ENCODE measurements at places on chromosomes 2 and 18.

DNA sequence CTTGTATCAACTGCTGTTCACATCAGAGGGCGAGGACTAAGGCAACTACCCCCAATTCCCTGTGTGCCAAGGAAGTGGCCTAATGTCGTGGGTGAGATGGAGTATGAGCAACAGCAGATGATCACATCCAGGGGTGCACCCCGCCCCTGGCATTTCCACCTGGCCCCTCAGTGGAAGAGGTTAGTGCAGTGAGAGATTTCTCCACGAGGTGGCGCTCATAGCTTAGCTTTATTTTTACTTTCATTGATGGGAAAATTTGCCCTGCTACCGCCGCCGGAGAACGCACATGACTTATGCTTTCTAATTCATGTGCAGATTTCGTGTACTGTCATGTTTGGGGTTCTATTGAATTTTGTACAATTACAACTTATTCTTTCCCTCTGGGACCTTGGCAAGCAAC lies 470.6 kb upstream of the MEX3C start:
- DNase-seq, result peak; percentile 44

- no peak for DNase-seq
These were observed at the start of gene LRRC30 for GRCh38 chr18:7230626-7231349. LRRC30 (plus strand) TSS chr18:7231089; CDS start chr18:7231139, 50 bp downstream.

DNA sequence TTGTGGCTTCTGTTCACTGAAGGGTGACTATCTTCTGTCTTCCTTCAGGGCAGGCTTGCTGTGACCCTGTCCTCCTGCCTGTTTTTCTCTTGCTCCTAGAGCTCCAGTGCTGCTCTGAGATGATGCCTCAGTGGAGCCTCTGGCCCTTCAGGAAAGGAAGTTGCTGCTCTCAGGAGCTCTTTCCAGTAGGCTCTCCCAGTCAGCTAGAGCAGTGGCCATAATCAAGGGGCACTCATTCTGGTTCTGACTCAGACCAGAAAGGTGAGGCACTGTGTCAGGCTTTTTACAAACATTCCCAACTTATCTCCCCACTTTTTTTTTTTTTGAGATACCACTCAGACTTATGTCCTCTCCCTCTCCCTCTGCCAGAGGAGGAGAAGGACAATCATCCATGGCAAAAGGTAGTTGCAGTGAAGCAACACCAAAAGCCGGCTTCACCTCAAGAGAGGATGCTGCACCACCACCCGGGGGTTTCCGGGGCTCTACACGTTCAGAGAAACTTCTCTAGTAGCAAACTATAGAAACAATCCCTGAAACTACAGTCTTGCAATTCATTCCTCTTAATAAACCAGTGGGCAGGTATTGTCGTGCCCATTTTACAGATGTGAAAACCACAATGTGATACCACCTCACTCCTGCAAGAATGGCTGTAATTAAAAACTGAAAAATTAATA lies 115.4 kb downstream of the ACTR3 start:
- no peak for DNase-seq

DNA sequence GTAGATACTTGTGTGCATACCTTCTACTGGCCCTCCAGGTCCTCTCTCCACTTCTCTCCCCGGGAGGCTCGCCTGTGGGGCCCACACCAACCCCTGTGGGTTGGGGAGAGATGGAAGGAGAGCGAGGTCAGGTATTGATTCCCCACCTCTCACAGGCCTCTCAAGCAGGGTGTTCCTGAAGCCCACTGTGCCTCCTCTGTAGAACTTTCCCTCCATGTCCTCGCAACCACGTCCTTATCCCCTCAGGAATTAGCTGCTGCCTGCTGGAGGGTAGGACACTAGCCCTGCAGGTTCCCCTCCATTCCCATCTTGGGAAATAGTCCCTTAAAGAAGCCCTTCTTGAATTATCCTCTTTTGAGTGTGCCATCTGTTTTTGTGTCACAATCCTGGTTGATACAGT lies 38.9 kb upstream of the KLF11 start:
- DNase-seq, result no peak

GRCh38 chr2:25178976-25179375 lies 10.6 kb upstream of the POMC start:
- DNase-seq, result no peak

GRCh38 chr2:188720811-188721605 lies 253.2 kb upstream of the COL3A1 start:
- DNase-seq, result no peak

DNA sequence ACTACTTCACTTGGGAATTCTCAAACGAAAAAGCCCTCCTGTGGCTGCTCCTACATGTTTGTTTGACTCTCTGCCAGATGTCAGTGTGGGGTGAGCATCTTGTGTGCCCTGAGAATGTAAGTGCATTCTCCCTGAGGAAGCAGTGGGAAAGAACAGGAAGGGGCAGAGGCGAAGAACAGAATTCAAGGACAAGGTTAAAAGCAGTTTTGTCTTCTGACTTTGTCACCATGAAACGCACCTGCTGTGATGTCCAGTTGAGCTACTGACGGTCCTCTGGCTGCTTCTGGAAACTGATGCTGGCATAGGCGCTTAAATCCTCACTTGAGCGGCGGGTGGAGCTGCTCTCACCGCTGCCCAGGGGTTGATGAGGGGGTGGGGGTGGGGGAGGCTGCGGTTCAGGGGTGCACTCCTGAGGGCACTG lies 4.9 kb downstream of the IRS1 start:
- no peak for DNase-seq

GRCh38 chr18:28078298-28078697 lies 98.6 kb downstream of the CDH2 start:
- no peak for DNase-seq

- DNase-seq, result peak; percentile 18
These were observed 4.3 kb upstream of the GPR45 start for GRCh38 chr2:105237045-105237765.

GRCh38 chr2:30716123-30716900 lies 90.9 kb downstream of the CAPN13 start:
- DNase-seq, result no peak

GRCh38 chr2:200609028-200609614 lies 23.3 kb downstream of the AOX1 start:
- DNase-seq, result no peak

- no peak for DNase-seq
These were observed 79.3 kb upstream of the CD28 start for GRCh38 chr2:203626952-203627681.

DNA sequence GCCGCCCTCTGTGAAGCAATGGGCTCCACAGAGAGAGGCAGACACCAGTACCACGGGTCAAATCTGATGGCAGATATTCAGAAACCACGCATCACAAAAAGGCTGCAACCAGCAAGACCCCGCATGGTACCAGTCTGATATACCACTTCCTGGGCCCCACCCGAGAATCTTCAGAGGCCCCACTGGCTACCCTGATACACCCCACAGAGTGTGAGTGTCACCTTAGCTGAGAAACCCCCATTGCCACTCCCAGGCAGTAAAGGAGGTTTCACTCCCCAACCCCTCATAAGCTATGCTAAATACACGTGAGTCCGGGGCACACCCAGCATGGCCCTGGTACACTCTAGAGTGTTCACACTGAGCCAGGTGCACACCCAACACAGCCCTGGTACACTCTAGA lies 160.0 kb downstream of the EIPR1 start:
- no peak for DNase-seq

GRCh38 chr18:34048423-34048822 lies 176.3 kb downstream of the NOL4 start:
- DNase-seq, result no peak

DNA sequence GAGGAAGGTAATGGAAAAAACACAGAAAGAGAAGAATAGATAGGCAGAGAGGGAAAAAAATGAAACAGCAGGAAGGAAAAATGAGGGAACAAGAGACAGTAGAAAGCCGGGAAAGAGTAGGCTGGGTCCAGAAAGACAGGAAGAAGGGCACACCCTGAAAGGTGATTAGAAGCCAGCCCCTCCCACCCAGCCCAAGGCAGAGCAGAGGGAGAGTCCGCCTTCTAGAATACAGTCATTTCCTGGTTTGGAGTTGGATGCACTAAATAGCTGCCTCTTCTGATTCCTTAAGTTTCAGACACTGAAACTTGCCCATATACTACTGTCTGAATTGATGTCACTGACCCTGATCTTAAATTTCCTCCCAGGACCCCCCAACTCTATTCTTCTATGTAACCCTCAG lies 17.9 kb upstream of the DSG3 start:
- DNase-seq, result no peak

DNA sequence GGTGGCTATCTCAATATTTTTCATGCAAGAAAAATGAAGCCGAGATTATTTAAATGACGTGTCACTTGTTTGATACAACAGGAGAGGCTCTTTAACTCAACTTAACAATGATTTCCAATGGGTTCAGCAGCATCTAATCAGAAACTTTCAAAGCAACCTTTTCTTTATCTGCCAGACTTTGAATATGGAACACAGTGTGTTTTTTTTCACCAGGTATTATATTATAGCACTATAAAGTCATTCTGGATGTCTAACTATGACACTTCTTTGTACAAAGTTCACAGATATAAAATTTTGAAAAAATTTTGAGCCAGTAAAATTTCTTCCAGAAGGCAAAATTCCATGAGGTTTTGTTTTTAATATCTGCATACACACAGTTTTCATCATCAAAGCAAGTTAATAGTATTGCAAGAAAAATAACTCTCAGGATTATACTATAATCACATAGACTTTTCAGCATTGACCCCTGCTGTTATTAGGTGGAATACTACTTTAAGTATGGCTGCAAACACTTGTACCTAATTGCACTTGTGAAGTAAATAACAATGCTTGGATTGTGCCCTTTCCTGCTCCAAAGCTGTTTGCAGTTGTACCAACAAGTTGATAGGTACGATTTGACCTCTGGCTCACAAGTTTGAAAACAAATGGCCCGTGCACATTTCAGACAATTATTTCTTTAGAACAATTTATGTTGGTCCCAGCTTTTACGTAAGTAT lies 44.0 kb upstream of the DSG1 start:
- no peak for DNase-seq

DNA sequence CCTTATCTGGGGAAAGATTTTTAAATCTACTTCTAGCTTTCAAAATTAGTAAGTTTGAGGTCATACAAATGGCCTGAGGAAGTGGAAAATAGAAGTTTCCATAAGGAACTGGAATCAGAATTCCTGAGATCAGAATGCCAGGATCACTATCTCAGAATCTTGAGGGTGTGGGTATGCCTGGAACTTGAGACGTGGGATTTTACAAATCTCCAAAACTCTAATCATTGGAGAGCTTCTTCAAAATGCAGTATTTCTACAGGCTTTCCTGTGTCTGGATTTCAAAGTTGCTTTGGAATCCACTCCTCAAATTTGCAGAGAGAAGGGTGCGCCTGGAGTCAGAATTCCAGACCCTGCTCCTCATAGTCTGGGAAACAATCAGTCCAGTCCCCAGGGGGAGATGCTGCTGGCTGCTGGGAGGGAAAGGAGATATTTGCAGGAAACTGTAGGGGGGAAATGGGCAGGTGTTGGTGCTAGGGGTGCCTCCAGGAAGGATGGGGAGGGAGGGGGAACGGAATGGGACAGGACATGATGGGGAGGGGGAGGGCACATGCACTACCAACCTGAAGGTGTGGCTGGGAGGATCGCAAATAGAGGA lies 31.0 kb upstream of the CATIP start:
- DNase-seq, result no peak

- peak; percentile 23 for DNase-seq
These were observed 300.4 kb downstream of the KCNS3 start for GRCh38 chr2:18178736-18179349.

- no peak for DNase-seq
These were observed 39.4 kb upstream of the EFHD1 start for GRCh38 chr2:232593982-232594381.

GRCh38 chr18:23631746-23632145 lies 31.0 kb downstream of the ANKRD29 start:
- no peak for DNase-seq

DNA sequence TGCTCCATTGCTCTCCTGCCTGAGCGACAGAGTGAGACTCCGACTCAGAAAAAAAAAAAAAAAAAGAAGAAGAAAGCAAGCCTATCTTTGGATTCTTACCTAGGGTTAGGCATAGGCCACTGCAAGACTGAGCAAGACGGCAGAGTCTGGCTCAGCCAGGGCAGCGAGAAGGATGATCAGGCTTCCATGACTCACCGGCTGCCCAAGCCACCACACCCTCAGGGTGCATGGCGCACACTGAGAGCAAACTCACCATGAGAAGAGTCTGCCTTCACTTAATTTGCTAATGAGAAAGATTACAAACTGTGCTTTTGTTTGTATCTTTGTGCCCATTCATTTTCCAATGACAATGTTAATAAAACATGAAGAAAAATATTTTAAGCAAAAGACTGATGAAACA lies 8.2 kb downstream of the FAM110C start:
- no peak for DNase-seq

DNA sequence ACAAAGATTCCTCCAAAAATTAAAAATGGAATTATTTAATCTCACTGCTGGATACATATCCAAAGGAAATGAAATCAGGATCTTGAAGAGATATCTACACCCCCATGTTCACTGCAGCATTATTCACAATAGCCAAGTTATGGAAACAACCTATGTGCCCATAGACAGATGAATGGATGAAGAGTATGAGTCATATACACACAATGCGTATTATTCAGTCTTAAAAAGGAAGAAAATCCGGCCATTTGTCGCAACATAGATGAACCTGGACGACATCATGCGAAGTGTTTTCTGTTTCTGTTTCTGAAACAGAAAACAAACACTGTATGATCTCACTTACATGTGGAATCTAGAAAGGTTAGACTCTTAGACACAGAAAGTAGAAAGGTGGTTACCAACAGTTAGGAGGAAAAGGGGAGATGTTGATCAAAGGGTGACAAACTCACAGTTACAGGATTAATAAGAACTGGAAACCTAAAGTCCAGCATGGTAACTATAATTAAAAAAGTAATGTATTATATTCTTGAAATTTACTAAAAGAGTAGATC lies 87.8 kb upstream of the ERBB4 start:
- no peak for DNase-seq

DNA sequence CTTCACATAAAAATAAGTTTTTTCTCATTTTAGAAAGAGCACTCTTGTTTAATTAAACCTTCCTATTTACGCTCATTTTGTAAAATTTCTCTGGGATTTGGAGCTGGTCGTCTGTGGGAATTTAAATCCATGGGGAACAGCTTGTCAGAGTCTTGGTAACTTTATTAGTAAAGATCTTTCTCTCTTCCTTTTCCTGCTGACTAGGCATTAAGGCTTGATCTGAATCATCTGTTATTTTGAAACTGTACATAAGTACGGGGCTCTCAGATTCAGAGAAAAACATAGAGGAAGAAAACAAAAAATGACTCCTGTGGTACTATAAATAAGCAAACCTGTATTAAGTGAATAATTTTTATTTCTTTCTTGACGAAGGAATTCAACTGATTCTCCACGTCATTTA lies 150.2 kb downstream of the ST6GAL2 start:
- no peak for DNase-seq

DNA sequence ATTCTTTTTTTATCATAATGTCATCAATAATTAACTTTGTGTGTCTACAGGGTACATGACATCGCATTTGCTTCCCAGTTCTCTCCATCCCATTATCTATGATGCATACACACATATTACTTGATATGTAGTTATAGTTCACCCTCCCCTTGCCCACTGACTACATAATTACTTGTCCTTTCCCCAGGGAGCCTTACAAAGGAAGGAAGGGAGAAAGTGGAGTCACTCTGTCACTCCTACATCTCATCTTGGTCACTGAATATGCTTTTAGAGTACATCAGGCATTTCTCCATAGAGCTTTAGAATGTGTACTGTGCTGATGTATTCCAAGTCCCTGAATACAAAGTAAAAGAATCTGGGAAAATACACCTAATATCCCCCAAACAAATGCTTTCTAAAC lies 6.0 kb upstream of the DTNA start:
- DNase-seq, result no peak

GRCh38 chr2:44866152-44866551 lies 75.3 kb upstream of the SIX3 start:
- DNase-seq, result no peak

GRCh38 chr2:202158796-202159195 lies 79.6 kb downstream of the SUMO1 start:
- no peak for DNase-seq

Data from stimulated activated naive CD8-positive, alpha-beta T cell treated with anti-CD3 and anti-CD28 coated beads, Interleukin-15, amount 100 ng/mL, for 72 hours (primary cell).